ENCODE measurements at places on chromosomes 2 and 18.
A peak's percentile ranks its signal among the peaks of the same experiment; 100 is the strongest.

GRCh38 chr18:33720133-33720532 lies 142.1 kb downstream of the ASXL3 start:
- DNase-seq = no peak

GRCh38 chr2:203656522-203657287 lies 49.7 kb upstream of the CD28 start:
- DNase-seq = peak; percentile 17

DNA sequence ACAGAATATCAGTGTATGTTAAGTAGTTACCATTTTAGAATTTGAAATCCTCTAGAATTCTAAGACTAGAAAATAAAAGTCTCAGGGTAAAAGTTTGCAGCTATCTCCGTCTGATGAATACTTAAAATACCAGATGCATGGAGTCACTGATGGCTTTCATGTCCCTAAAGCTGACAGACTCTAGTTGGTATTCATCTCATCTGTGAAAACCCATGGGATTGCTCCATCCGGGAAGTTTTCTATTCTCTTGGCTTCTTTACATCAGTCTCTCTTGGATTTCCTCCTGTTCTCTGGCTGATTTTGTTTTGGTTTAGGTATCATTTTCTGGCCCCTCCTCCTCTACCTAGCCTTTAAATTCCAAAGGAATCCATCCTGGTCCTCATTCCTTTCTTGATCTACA lies 465.6 kb upstream of the POU3F3 start:
- peak; percentile 24 for DNase-seq

GRCh38 chr2:161424891-161425727 lies 9.0 kb downstream of the TBR1 start:
- DNase-seq = no peak

DNA sequence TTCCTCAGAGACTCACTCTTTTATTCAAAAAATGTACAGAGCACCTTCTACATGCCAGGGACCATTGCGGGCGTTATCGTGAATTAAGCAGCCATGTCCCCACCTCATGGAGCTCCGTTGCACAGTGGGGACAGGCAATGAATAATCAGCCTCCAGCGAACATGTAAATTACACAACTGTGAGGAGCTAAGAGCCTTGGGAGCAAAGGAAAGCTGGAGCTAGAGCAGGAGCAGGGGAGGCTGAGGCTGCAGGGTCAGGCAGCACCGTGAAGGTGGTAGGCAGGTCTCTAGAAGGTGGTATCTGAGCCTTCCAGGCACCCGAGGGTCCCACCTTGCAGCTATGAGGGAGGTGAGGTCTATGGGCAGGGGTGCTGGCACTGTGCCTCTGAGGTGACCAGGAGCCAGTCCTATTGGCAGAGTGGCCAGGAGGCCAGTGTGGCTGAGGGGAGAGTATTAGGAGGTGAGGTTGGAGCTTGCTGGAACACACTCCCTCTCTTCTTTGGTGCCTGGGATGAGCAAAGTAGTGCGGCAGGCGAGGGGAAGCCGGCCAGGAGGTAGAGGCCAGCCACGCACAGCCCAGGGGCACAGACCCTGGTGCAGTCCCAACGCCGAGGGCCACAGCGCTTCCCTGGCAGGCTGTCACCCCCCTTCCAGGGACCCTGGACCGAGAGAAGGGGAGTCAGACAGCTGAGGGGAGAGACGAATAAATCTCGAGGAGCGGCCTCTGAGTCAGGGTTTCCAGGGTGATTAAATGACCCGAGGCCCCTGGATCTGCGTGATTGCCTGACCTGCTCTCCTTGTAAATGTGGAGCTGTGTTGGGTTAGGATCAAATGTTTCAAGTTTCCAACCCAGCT lies 167.3 kb downstream of the SEPTIN10 start:
- DNase-seq = no peak

DNA sequence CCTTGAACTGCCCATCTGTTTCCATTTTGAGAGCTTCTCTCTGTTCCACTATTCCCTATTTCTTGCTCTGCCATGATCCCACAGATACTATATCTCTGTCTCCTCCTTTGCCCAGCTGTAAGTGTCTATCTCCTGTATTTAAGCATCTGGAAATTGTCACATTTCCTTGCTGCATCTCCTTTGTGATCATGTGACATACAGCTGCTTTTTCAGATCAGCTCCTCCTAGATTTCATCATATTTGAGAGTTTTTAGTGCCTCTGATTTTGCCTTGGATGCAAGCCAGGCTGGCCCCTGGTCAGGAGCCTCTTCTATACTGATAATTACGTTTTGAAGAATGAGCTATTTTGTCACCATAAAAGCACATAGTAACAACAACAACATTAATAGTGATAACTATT lies 131.7 kb upstream of the TNP1 start:
- DNase-seq = no peak

GRCh38 chr2:7803515-7803914 lies 878.3 kb upstream of the ID2 start:
- DNase-seq = no peak

- peak; percentile 81 for DNase-seq
Measured at GRCh38 chr2:238158509-238159070, at the start of gene ERFE. Gene ERFE (plus strand): TSS chr2:238158970. CDS start chr2:238159008, 38 bp downstream.

DNA sequence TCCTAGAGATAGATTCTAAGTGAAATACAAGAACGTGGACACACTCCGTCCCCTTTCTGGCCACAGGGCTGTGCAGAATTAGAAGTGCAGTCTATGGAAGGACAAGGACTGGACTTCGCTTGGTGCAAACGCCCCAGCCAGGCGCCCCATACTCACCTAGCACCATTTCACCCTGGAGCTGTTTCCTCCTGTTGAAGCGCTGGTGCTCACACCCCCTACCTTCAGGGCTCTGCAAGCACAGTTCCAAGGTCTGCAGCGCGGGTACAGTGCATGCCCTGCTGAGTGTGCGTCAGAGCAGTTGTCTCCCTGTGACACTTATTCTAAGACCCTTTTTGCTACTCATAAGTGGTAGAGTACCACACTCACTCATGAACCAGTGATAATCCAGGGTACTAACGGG lies 3.0 kb downstream of the HPCAL1 start:
- DNase-seq = peak; percentile 63

DNA sequence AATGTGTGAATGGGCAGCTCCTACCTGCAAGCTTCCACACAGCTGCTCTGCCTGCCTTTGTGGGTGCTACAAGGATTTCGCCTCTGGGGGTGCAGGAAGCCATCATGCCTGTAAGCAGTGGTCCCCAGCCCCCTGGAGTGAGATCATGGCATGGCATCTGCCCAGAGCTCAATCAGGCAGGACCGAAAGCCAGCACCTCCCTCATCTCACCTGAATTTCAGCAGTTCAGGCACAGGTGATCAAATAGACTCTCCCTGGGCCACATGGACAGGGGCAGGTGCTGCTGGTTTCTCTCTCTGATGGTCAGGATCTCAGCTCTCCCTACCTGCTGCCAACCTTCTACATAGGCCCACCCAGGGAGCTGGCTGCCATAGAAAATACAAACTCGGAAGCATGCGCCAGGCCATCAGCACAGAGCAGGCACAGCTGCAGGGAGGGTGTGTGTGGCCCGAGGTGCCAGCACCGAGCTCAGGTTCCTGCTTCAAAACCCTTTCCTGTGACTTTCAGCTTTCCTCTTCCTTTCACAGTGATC lies 133.2 kb upstream of the ID2 start:
- no peak for DNase-seq

GRCh38 chr2:37894047-37894446 lies 31.0 kb upstream of the RMDN2 start:
- DNase-seq = no peak

DNA sequence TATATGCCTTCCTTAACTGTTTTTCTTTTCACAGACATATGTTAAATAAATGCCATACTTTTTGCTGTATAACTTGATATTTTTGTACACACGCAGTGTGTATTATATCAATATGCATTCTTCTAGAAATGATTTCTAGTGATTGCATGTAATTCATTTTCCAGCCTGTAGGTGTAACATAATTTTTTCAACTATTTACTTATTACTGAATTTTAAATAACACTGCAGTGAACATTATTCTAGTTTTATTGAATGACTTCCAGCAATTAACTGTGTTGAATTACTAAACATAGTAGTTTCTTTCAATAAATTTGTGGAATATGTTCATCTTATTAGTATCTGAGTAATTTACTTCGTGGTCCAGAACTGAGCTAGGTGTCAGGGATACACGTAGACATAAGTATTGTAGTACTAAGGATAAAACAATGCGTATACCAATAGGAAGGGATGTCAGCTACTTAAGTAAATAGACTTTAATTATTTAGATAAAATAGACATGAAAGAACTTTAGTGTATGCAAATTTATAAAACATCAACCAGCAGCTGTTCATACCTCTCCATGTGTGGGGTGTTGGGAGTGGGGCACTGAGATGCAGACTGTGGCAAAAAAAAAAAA lies 28.0 kb downstream of the TANC1 start:
- DNase-seq = no peak

GRCh38 chr2:109128048-109128615 lies 873 bp upstream of the SH3RF3 start:
- peak; percentile 92 for DNase-seq

GRCh38 chr18:26618135-26618534 lies 69.8 kb upstream of the KCTD1 start:
- no peak for DNase-seq

DNA sequence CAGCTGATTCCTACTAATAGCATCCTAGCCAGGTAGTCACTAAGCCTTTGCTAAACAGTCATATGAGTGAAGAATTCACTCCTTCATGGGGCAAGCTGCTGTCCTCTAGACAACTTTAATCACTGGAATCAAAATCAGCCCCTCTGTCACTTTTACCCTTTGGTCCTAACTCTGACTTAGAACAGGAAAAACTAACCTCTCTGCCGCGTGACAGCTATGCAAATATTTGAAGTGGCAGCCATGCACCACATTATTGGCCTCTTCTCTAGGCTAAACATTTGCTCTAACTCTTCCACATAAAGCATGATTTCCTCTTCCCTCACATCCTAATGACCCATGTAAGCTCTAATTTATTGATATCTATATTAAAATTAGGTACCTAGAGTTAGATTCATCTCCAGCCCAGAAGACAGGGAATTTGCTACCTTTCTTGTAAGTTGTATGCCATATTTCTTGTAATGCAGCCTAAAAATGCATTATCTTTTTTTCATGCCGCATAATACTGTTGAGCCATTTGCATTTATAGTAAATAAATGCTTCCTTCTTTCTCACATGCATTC lies 12.8 kb upstream of the ONECUT2 start:
- DNase-seq = no peak

DNA sequence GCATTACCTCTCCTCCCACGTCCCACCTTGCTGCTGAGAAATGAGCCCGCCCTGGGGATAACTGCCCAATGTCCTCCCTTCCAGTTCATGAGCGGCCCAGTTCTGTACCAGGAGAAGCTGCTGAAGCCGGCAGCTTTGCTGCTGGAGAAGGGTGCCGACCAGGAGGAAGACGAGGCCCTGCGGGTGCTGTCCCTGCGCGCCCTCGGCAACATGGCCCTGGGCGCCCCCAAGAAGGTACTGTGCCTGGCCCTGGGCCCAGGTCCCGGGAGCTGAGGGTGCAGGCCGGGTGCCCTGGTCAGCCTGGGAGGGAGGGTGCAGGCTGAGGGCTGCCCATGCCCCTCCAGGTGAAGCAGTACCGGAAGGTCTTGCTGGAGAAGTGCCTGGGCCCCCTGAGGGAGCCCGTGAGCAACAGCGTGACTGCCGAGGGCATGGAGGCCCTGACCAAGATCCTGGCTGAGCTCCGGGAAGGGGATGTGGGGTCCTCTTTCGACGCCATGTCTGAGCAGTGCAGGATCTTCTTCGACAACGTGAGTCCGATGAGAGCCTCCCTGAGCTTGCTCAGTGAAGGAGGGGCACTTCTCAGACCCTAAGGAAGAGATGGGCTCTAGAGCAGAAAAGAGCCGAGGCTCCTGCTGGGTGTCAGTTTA lies 25.7 kb downstream of the HJURP start:
- no peak for DNase-seq

DNA sequence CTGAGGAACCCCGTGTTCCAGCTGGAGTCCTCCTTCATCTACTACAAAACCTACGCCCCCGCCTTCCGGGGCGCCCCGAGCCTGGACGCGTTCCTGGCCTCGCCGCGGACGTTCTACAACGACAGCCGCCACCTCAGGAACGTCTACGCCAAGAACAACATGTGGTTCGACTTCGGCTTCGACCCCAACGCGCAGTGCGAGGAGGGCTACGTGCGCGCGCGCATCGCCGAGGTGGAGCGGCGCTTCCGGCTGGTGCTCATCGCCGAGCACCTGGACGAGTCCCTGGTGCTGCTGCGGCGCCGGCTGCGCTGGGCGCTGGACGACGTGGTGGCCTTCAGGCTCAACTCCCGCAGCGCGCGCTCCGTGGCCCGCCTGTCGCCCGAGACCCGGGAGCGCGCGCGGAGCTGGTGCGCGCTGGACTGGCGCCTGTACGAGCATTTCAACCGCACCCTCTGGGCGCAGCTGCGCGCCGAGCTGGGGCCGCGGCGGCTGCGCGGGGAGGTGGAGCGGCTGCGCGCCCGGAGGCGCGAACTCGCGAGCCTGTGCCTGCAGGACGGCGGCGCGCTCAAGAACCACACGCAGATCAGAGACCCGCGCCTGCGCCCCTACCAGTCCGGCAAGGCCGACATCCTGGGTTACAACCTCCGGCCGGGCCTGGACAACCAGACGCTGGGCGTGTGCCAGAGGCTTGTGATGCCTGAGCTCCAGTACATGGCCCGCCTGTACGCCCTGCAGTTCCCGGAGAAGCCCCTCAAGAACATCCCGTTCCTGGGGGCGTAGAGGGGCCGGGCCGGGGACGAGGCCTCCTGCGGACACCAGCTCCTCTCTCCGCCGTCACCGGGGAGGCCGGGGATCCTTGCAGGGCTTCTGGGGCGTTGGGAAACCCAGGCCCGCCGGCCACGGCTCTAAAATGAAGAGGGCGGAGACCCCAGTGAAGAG lies 5.3 kb upstream of the NEU4 start:
- DNase-seq = peak; percentile 82

- no peak for DNase-seq
Measured at GRCh38 chr2:206472094-206472493, 28.8 kb downstream of the ADAM23 start.

GRCh38 chr18:26459340-26459739 lies 89.0 kb downstream of the KCTD1 start:
- no peak for DNase-seq

DNA sequence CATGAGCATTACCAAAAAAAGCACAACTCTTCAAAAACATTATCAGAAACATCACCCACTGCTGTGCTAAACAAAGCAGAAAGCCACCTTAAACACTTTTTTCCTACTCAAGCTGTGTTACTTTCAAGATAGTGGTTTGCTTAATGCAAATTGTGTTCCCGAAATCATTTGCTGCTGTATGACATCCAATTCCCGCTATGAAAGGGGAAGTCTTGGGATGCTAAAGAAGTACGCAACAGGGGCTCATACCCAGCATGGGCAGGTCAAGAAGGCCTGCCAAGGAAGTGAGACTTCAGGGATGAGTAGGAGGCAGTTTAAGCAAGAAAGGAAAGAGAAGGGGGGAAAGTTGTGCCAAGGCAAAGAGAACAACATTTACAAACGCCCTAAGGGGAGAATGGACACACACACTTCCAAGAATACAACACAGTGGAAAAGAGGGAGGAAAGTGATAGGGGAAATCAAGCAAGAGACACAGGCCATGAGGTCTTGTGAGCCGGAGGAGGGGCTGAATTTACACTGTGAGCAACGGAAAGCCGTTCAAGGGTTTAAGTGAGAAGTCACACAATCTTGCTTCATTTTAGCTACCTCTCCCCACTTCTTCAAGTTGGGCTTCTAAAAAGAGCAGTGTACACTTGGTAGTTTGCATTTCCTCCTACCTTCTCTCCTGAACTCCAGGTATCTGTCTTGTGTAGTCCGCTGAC lies 4.0 kb downstream of the PTPN2 start:
- peak; percentile 31 for DNase-seq

All from GM23338 (cell line).